ENCODE measurements at places on chromosomes 5 and 9.
A peak's percentile ranks its signal among the peaks of the same experiment; 100 is the strongest.

DNA sequence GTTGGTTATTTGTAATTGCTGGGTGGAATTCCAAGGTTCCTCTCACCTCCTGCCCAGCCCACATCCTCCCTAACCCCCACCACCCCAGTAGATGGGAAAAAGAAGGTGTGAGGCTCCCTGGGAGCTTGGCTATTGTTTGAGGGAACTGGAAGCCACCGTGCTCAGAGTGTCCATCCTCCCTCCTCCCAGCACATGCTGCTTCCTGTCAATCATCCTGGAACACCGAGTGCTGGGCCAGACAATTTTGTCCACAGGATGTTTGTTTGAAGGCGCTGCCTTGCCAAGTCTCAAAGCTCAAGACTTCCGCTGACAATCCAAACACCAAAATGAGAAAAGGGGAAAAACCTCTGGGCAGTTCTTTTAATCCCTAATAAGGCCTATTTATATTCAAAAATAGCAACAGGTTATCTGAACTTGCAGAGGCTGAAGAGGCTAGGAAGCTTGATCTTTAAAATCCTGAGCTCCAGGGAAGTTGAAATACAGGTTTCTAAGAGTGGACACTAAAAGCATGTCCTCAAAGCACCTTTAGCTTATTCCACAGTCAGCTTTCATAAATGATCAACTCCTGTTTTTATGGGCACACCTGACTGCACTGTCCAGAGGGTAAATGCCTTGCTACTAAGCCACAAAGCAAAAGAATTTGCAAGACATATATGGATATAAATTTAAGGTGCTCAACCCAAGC lies 286.7 kb downstream of the NFIB start:
- no peak for DNase-seq

GRCh38 chr9:107276966-107277710 lies 5.9 kb upstream of the RAD23B start:
- DNase-seq, result no peak

DNA sequence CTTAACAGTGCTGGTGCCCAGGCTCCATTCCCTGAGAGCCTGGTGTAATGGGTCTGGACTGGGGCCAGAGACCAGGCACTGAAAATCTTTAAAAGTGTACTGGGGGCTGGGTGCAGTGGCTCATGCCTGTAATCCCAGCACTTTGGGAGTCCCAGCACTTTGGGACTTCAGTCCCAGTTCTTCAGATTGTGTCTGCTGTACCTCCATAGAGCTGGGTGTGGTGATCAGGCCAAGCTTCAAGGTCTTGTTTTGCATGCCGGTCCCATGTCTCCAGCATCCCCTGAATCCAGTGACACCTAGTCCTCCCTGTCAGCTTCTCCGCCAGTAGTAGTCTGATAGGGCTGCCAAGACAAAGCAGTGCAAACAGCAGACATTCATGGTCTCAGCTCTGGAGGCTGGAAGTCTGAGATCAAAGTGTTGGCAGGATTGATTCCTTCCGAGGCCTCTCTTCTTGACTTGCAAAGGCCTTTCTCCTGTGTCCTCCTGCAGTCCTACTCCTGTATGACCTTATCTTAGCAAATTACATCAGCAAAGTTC lies 108.2 kb downstream of the SYK start:
- no peak for DNase-seq

- DNase-seq, result no peak
Measured at GRCh38 chr5:84599964-84600363, 215.3 kb upstream of the EDIL3 start.

DNA sequence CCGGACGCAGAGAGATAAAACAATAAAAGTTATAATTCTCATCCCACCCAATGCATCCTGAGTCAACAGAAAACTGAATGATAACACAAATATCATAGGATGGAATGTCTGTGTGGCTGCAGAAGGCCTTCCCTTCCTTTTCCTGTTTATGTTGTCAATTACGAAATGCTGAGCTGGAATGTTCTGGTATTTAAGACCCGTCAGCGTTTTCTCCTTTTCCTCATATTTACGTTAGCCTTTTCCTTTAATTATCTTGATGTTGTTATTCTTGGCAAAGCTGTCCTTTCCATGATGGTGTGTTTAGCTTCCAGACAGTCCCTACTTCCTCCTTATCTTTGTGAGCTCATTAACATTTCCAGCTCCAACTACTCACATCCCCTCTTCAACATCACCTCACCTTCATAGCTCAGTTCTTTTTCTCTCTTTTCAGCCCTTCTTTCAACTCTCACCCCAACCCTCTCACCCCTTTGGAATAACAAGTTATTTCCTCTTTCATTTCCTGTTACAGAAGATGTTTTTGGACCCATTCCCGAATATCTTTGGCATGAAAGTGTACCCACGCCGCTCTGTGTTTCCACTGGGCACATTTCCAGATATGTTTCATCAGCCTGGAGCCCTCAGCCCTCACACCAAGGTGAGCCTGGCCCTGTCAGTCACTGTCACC lies 221.6 kb downstream of the NR2F1-AS1 start:
- no peak for DNase-seq

GRCh38 chr5:172909931-172910502 lies 49.2 kb upstream of the RPL26L1 start:
- no peak for DNase-seq

DNA sequence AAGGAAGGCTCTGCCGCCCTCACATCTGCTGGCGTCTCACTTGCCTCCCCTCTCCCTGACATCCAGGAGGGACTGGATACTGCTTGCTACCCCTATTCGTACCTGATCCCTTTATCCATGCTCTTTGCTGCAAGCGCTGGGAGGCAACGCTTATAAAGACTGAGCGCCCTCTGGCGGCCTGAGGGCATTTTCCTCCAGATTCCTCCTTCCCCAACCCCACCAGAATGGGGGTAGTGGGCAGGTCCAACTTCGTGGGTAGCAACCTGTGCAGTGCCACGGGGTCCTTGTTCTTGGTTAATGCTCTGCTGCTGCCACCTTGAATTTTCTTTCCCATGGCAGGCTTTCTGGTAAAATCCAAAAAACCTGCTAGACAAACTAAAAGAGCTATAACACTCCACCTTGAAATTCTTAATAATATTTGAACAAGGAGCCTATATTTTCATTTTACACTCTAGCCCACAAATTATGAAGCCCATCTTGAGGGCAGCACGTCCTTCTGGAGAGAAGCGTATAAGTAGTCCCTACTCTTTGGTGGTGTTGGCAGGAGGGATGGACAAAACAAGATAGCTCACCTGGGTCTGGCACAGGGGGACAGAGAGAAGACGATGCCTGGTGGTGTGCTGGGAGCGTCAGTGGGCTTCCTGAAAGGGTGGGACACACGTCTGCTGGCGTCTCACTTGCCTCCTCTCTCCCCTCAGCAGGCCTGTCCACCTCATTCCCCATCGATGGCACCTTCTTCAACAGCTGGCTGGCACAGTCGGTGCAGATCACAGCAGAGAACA lies 52.5 kb downstream of the JADE2 start:
- DNase-seq, result peak; percentile 86

GRCh38 chr5:99674101-99674500 lies 745.3 kb upstream of the CHD1 start:
- no peak for DNase-seq

DNA sequence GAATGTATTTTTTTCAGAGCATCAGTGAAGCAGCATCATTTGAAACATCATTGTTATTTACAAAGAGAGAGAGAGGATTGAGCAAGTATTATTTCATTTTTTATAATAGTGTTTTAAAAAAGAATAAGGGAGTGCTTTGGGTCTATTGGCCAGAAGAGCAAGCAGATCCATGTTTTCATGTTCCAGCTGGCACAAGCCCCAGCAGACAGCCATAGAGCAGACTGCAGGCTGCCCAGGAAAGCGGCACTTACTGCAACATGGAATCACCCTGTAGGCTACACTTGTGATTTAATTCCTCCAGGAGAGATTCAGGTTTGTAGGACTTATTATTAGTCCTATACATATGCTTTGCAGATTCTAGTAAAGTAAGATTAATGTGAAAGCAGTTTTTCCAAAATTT lies 407.0 kb upstream of the GRAMD2B start:
- DNase-seq, result no peak

DNA sequence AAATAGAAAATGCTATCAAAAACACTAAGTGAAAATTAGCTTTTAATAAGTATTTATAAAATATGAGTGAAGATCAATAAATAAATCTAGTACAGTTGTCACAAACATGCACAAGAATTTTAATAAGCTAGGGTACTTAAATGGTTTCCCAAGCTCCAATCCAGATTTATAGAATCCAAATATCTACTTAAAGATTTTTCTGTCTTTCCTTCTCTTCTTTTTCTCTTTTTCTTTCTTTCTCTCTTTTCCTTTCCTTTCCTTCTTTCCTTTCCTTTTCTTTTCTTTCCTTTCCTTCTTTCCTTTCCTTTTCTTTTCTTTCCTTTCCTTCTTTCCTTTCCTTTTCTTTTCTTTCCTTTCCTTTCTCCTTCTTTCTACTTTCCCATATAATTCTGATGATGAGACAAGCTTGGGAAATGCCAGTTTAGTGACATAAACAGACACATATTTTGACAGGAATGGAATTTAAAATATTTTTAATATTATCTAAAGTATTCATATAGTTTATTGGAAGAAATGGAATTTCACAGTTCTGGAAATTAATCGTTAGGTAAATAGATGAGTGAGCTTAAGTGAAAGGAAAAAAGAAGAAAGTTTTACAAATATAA lies 832.8 kb downstream of the NR2F1-AS1 start:
- DNase-seq, result no peak

- DNase-seq, result no peak
Measured at GRCh38 chr5:77170-77501, 14.8 kb upstream of the PLEKHG4B start.
